ENCODE measurements at places on chromosomes 3 and 15.

DNA sequence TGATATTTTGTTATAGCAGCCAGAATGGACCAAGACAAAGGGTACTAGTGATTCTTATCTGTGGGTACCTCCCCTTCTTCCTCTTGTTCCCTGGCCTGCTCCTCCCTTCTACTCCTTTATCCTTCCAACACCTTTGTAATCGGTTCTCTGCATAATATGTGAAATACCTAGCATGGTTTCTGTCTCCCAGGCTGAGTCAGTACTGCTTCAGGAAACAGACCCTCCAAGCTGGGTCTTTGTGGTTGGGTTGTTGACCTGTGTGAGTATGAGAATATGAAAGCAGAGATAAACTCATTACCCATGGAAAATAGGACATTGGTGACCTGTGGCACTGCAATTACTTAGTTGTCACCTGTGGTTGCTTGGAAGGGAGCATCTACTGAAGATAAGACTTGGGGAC, 69.3 kb upstream of the KLF13 start:
- DNase-seq = no peak

DNA sequence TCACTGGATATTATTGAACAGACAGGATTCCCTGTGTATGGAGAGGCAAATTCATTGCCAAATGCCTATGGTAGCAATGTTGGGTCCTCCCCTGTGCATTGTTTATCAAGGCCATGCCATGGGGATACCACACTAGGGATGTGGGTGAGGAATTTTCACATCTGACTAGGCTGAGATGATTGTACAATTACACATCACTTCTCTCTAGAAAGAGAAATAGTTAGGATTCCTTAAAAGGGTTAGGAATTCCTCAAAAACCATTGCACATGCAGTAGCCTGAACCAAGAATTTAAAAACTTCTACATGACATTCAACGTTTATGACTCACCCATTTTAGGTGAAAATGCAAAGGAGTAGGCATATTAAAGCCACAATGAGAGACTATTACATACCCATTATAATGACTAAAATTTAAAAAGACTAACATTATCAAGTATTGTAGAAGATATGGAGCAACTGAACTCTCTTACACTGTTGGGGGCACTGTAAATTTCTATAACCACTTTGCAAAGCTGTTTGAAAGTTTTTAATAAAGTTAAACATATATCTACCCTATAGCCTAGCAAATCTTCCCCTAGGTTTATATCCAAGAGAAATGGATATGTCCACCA, 175.9 kb downstream of the THRB start:
- DNase-seq = no peak

DNA sequence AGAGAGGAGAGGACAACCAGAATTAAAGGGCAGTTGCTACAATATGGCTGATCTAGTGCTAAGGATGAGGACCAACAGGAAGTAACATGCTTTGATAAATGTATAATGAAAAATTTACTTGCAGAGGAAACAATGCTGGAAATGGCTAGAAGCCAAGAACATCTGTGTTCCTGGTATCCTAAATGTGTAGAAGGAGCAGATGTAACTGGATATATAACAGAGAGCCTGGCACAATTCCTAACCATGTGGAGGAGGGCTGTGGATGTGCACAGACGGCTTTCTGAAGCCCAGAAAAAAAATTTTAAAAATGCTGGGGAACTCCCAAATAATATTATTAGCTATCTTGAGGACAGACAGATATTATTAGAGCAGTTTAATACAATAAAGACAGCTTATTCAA, 159.4 kb upstream of the GBE1 start:
- no peak for DNase-seq

- no peak for DNase-seq
These were observed 41.8 kb upstream of the TUSC7 start for GRCh38 chr3:116667791-116668190.

DNA sequence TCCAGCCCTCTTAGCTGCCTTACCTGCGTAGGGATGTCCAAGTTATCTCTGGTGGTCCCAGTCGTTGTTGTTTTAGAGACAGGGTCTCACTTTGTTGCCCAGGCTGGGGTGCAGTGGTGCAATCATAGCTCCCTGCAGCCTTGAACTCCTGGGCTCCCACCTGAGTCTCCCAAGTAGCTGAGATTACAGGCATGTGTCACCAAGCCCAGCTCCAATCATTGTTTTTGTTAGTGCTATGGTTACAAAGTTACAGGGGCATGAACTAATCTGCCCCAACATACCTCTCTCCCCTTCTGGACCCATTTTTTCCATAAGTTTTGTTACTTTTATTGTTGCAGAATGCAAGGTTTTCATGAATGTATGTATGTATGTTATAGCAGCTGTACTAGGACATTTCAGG, 54.7 kb downstream of the CTDSPL2 start:
- DNase-seq = no peak

- DNase-seq = no peak
These were observed 37.3 kb upstream of the TEX9 start for GRCh38 chr15:56327721-56328502.

DNA sequence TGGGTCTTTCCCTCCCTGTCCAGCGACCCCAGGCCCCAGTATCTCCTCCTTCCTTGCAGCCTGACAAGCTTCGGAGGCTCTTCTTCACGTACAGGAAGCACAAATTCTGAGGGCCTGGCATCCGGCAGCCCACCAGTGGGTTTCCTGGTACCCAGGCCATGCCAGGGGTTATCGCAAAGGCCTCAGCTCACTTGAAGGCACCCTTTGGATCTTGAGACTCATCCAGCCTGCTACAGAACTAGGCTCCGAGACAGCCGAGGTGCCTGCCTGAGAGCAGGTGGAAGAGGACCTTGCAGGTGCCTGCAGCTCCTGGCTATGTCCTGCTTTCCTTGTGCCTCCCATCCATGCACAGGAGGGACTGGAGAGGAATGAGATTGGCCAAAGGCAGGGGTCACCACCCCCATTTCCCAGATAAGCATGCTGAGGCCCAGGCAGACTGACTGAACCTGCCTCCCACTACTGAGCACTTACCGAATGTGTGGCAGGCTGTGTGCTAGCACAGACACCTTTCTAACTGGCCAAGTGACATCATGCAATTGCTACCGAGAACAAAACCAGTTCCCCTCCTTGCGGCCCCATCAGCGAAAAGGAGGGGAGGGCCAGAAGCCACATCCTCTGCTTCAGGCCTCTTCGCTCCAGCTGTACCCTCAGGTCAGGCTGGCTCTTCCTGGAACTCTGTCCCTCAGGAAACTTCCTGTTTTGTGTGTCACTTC, 11.2 kb downstream of the SH2D7 start:
- peak; percentile 62 for DNase-seq

DNA sequence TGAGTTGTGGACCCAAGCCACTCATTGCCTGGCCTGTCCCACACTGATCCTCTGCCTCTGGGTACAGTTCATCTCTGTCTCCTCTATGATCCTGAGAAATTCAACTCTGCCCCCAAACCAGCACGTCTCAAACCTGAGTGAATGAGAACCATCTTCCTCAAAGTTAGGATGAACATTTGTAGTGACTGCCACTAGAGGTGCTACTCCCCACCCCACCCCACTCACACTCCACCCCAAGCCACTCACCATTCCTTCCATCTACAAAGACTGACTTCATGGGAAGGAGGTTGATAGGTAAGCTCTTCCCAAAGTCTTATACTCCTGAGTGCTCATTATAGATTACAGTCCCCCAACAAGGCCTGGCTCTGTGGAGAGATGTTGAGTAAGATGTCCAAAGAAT, 43.8 kb downstream of the NEK10 start:
- no peak for DNase-seq

DNA sequence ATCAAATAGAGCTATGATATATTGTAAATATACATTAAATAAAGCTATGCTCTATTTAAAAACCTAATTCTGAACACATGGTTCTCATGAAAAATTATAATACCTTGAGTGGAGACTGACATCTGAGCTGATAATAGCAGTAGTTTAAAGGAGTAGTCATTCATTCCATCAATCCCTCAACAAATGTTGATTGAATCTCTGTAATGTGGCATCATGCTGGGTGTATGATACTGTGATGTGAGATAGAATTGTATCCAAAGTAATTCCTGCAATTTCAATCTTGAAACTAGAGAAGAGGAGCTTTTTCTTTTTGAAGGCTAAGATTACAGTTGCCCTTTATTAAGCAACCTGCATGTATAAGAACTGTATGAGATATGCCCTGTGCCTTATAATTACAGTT, 63.1 kb downstream of the ADAMTSL3 start:
- DNase-seq = no peak

GRCh38 chr3:153625506-153625905, 463.5 kb downstream of the RAP2B start:
- no peak for DNase-seq
